Amniotic epithelial cell (primary cell): ENCODE measurements at places on chromosomes 5 and 9.

GRCh38 chr9:76680716-76681425 lies 83.4 kb upstream of the PCA3 start:
- DNase-seq = no peak

DNA sequence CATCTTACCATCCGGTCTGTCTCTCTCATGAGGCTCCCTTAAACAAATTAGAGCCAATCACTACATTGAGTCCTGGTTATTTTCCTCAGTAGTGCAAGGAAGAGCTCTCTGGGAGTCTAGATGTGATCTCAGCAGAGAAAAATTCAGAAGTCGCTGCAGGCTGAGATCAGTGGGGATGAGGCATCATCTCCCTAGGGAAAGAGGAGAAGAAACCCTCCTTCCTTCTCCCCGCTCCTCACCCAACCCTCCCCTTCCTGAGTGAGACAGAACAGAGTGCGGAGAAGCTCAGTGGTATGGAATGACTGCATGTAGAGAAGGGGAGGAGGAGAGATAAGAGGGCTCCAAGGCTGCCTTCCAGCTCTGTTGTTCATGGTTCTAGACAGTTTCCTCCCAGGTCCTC lies 80.5 kb downstream of the PAPPA start:
- DNase-seq = peak; percentile 100

- DNase-seq = no peak
Measured at GRCh38 chr9:128243215-128244018, 32.4 kb downstream of the GOLGA2 start.

DNA sequence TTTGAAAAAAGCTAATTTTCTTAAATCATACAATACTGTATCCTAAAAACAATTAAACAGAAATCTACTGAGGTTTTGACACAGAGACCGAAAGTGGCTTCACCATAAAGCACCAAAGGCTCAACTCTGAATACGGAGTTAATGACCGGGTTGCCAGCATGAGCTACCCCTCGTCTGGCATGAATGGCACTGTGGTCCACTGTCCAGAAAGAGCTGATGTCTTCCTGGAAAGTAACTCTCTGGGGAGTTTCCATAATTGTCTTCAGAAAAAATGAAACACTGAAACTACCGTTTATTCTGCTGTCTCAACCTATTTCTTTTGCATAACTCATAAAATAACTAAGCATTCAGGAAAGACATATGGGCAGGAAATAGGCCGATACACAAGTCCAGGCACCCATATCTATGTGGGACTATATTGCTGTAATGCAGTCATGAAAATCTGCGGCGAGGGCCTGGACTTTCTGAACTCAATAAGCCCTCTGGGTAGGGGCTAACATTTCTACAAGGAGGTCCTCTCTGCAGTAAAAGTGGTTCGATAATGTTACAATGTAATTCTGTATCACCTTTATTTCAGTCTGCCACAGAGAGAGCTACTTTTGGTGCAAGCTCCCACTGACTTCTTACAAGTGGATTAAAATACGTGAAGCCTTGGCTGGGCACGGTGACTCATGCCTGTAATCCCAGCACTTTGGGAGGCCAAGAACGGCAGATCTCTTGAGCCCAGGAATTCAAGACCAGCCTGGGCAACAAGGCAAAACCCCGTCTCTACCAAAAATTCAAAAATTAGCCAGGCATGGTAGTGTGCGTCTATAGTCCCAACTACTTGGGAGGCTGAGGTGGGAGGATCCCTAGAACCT lies 52.4 kb downstream of the ANKH start:
- peak; percentile 55 for DNase-seq

GRCh38 chr9:81717061-81717746 lies 27.9 kb upstream of the TLE1 start:
- no peak for DNase-seq

- DNase-seq = peak; percentile 69
Measured at GRCh38 chr9:36151316-36152210, 15.0 kb downstream of the GLIPR2 start.

DNA sequence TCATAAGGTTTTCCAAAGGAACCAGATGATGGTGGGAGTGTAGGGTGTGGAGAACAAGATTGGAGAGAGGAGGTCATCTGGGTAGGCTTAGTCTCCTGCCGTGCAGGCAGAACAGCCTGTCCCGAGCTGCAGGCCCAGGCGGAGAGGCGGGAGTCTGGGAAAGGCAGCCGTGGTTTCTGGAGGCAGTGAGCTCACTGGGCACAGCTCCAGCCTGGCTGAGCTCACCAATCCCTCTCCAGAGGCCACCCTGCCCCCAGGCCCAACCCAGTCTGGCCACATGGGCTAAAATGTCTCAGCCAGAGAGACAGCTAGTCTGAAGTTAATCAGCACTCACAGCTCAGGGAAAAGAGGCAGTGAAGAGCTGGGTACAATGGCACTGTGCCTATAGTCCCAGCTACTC lies 12.3 kb downstream of the P4HA2 start:
- DNase-seq = peak; percentile 98

DNA sequence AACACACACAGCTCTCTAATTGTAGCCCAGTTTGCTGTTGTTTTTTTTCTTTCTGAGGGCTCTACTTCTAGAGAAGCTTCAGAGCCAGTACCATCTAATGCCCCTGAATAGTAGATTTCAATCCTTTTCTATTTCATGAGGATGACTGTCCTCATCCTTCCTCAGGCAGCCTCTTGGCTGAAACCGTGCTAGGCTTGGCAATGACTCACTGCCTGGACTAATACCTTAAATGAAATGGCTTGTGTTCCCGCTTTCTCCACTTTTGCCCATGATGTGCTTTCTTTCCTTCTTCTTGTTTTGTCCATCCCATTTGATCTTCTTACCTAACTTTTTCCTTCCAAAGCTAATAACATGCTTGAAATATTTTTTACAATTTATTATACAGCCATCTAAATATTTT lies 80.1 kb downstream of the ITGA1 start:
- peak; percentile 67 for DNase-seq

- DNase-seq = no peak
Measured at GRCh38 chr9:107218829-107219485, 64.1 kb upstream of the RAD23B start.

DNA sequence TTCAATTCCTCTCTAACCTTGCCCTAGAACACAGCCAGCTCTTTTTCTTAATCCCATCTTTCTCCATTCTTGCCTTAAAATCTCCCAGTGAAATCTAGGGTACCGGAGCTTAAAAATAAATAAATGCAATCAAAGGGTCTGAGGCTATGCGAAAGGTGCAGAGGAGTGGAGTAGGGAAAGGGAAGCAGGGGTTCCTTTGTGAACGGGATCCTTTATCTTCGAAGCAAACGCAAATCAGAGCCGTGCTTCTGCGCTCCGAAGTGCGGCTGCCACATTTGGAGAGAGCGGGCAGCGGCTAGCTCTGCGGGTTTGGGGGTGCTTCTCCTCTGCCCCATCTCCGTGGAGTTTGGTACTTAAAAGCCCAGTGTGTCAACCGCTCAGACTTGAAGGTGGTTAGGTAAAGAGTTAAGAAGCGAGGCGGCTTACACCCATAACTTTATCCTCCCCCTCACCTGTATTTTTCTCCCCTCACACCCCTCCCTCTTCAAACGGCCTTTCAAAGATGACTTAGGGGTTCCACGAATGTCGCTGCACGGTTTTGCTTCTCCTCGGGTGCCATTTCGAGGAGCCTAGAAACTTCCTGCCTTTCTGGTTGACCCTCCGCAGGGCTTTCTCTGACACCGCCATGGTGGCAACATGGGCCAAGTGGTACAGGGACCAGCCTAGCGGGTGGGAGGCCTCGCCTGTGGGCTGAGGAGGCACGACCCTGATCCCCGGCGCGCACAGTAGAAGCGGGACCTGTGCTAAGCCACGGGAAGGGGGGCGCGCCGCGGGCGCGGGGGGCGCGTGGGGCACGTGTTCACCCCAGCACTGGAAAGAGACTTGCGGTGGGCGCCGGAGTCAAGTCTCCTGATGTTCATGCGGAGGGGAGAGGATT lies 31.7 kb upstream of the NFIB start:
- no peak for DNase-seq

DNA sequence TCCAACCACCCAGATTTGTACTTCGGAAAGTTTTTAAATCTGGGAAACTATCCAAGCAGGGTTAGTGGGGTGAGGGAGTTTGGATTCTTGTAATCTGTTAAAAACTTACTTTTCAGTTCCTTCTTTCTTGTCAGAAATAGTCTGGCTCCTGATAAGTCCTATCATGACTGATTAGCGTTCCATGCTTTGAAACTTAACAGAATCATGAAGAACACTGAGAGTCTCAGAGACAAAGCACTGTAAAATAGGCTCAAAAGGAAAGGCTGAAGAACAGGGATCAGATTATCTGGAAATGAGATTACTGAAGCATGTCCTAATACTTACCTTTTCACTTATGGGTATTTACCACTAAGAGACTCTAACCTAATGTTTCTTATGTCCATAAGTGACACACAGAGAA lies 242.5 kb downstream of the ARRDC3 start:
- peak; percentile 17 for DNase-seq

DNA sequence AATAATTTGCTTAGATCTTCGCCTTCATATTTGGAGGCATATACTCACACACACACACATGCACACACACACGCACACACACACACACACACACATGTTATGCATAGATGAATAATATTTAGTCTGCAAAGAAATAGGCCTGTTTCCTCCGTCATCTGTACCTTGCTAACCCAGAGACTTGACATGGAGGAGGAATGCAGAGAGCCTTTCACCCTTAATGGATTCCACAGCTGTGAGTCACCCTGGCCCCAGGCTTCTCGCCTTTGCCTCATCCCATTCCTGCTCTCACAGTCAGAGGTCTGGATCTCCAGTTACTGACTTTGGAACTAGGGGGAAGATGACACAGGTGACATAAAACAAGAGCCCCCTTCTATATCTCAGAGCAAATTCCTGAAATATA lies 29.7 kb downstream of the ZNF462 start:
- DNase-seq = peak; percentile 96

DNA sequence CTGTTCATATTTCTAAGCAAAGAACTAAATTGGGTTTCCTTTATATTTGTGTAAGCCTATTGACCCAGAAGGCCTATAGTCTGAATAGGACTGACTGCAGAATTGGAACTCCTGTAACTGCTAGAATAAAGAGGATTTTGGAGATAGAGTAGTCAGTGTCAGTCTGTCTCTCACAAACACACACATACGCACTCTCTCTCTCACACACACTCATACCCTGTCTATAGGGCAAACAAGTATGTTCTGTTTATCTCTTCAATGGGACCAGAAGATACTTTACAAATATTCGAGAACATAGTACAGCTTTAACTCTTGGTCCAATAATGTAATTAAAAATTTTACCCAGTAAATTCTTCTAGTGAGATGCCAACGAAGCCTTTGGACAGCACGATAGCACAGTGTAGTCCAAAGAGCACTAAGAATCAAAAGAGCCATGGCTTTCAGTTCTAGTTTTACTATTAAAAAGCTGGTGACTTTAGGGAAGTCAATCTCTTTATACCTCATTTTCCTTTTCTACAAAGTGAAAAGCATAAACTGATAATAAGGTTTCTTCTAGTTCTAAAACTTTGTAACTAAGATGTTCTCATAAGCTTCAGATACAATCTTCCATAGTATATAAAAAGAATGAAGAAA lies 19.3 kb downstream of the ABHD17B start:
- no peak for DNase-seq
